ENCODE measurements at places on chromosomes 6 and 20. TPM values are rescaled to one million over a fixed set of nuclear protein-coding genes. Genes with fewer than 3 reads are reported as not detected.

Gene MTFR2
- total RNA-seq: 0.76 TPM

Gene HLA-DRB5
- total RNA-seq: 0.13 TPM

Gene BPIFB4
- not detected for total RNA-seq

Gene COL11A2
- under 0.01 TPM for total RNA-seq

Gene GGTLC1
- not detected for total RNA-seq

Gene BPIFB2
- total RNA-seq: not detected

Gene LY6G6F
- not detected for total RNA-seq

Gene GHRH
- total RNA-seq: not detected

Gene ELOVL2
- not detected for total RNA-seq

Gene DEFB112
- not detected for total RNA-seq

Gene CDC40
- 13.0 TPM for total RNA-seq

Gene TPD52L1
- total RNA-seq: 0.90 TPM

Gene FKBP1C
- 3.1 TPM for total RNA-seq

Gene CLPSL2
- total RNA-seq: not detected

Gene SMOC2
- not detected for total RNA-seq

Gene MAK
- total RNA-seq: not detected

Gene TLDC2
- 0.13 TPM for total RNA-seq

Gene GZF1
- 14.6 TPM for total RNA-seq

Gene SLC35D3
- total RNA-seq: not detected

Gene COL20A1
- total RNA-seq: not detected

Gene FAM184A
- total RNA-seq: 0.13 TPM

Gene MAN1A1
- total RNA-seq: 43.6 TPM

Gene EYS
- total RNA-seq: 0.13 TPM

Gene LGSN
- total RNA-seq: not detected

Gene ERVFRD-1
- under 0.01 TPM for total RNA-seq

Gene SLC9A8
- 5.8 TPM for total RNA-seq

Gene HSPA12B
- 10.2 TPM for total RNA-seq

Gene SHLD1
- 3.5 TPM for total RNA-seq

Gene TMEM151B
- total RNA-seq: not detected

Gene EPPIN
- total RNA-seq: not detected

Gene STX11
- total RNA-seq: 21.1 TPM

Gene STK4
- total RNA-seq: 13.7 TPM

Gene OGFR
- total RNA-seq: 18.2 TPM

Gene TBC1D20
- total RNA-seq: 15.8 TPM

Gene FOXO3
- 15.8 TPM for total RNA-seq

Gene TGM2
- 408 TPM for total RNA-seq

Gene SAPCD1
- 2.0 TPM for total RNA-seq

Gene BIRC7
- not detected for total RNA-seq

Gene DXO
- total RNA-seq: 6.4 TPM

Gene GSTA3
- total RNA-seq: not detected

Gene YTHDF1
- 16.4 TPM for total RNA-seq

Gene TRIM40
- not detected for total RNA-seq

Gene PCK1
- not detected for total RNA-seq

Gene HLA-DQA1
- not detected for total RNA-seq

Gene DAAM2
- total RNA-seq: 0.13 TPM

Gene ERMARD
- 14.0 TPM for total RNA-seq

Gene TAGAP
- total RNA-seq: under 0.01 TPM

Gene PAK5
- under 0.01 TPM for total RNA-seq

Gene GJA1
- 1,357 TPM for total RNA-seq

Gene GPRC6A
- total RNA-seq: not detected

Gene WFDC2
- not detected for total RNA-seq

Gene ENPP4
- 1.4 TPM for total RNA-seq

Gene RGL2
- total RNA-seq: 33.2 TPM

Gene RBPJL
- total RNA-seq: not detected

Gene C6orf58
- 0.26 TPM for total RNA-seq

Gene NR2E1
- not detected for total RNA-seq

Gene LKAAEAR1
- 0.13 TPM for total RNA-seq
